ENCODE measurements at places on chromosomes 11 and 22.
A peak's percentile ranks its signal among the peaks of the same experiment; 100 is the strongest.

- peak; percentile 22 for DNase-seq
These were observed 115.9 kb downstream of the CEP164 start for GRCh38 chr11:117443266-117444186.

DNA sequence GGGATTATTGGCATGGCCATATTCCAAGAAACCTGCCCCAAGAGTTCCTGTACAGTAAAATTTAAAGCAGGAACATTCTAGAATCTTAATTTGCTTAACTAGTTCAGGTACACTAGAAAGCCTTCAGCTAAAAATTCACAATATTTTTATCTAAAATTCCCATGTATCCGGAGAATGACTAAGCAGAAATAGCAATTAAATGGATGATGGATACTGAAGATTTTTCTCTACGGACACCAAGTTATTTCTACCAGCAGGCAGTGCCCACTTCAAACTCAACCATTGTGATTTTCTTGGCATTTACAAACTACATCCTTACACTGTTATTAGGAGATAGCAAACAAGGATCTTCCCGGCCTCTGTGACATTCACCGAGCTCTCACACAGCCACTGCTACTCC lies 2.9 kb downstream of the PATE3 start:
- no peak for DNase-seq

DNA sequence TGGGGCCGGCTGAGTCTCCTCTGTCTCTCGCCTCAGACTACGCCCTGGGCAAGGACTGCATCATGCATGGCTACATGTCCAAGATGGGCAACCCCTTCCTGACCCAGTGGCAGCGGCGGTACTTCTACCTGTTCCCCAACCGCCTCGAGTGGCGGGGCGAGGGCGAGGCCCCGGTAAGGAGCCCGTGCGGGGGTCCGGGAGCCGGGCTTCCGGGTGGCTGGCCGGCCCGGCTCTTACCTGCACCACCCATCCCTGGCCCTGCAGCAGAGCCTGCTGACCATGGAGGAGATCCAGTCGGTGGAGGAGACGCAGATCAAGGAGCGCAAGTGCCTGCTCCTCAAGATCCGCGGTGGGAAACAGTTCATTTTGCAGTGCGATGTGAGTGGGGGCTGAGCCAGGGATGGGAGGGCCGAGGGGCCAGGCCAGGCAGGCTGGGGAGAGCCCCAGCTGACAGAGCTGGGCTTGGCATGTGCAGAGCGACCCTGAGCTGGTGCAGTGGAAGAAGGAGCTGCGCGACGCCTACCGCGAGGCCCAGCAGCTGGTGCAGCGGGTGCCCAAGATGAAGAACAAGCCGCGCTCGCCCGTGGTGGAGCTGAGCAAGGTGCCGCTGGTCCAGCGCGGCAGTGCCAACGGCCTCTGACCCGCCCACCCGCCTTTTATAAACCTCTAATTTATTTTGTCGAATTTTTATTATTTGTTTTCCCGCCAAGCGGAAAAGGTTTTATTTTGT lies 4.1 kb upstream of the ANKRD13D start:
- no peak for DNase-seq

DNA sequence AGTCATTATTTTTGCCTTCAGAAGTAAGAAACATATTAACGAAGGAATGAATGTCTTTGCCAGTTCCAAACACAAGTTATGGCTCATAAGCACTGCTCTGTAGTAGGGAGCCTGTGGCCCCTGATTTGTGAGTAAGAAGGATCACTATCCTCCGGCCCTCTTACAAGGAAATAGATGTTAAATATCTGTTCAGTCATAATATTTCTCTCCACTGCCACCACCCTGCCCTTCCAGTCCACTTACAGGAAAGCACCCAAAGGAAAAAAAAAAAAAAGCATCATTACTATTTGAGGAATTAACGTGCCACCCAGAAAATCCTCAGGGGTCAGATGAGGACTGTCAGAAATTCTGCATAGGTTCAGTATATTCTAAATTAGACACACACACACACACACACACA lies 123.4 kb downstream of the ETS1 start:
- DNase-seq, result no peak

GRCh38 chr11:72724021-72724551 lies 28.1 kb downstream of the ARAP1 start:
- no peak for DNase-seq

- DNase-seq, result no peak
These were observed 58.4 kb downstream of the CD82 start for GRCh38 chr11:44623731-44624491.

GRCh38 chr11:44728491-44728910 lies 1.7 kb downstream of the TSPAN18 start:
- DNase-seq, result no peak

DNA sequence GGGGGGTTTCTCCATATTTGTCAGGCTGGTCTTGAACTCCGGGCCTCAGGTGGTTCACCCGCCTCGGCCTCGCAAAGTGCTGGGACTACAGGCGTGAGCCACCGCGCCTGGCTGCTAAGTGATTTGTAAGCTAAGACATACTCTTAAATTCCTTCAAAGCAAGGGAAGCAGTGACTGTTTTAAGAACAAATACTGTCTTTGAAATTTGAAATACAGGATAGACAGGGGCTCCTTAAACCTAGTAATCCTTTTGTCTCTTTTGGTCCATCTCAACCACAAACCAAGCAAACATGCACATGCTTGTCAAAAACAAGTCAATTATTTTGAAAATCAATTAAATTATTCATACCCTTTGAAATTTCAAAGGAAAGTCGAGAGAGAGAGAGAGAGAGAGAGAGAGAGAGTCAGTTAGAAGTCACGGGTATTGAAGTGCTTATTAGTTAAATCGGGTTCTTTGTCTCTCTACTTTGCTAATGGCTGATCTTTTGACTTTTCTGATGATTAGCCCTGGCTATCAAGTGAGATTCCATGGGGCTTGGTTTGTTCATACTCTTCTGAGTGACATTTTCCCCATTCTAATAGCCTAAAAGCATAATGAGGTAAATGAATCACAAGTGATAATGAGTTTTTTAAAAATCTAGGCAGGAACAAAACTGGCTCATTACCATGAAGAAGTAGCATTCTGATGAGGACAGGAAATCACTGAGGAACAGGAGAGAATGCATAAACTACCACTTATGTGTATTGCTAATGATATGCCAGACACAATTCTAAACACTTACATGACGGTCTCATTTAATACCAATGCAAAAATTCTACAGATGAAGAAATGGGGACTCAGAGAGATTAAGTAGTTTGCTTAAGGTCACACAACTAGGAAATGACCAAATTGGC lies 48.0 kb downstream of the MCHR1 start:
- no peak for DNase-seq

- DNase-seq, result no peak
These were observed 84.8 kb downstream of the ST3GAL4 start for GRCh38 chr11:126440276-126440675.

DNA sequence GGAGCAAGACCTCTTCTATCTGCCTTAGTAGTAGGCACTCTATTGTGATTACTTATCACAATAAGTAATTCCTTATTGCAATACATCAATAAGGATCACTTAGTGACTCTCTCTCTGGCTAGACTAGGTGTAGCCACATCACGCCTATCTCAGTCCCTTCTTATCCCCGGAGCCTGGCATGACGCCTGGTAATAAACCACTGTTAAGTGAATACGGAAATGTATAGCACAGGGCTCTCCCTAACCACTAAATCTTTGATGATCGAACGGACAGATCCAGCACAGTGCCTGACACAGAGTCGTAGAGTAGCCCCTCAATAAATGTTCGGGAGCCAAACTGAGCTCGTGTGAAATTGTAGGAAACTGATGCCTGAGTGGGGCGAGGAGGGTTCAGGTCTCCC lies 143.3 kb downstream of the FBXO7 start:
- DNase-seq, result no peak

DNA sequence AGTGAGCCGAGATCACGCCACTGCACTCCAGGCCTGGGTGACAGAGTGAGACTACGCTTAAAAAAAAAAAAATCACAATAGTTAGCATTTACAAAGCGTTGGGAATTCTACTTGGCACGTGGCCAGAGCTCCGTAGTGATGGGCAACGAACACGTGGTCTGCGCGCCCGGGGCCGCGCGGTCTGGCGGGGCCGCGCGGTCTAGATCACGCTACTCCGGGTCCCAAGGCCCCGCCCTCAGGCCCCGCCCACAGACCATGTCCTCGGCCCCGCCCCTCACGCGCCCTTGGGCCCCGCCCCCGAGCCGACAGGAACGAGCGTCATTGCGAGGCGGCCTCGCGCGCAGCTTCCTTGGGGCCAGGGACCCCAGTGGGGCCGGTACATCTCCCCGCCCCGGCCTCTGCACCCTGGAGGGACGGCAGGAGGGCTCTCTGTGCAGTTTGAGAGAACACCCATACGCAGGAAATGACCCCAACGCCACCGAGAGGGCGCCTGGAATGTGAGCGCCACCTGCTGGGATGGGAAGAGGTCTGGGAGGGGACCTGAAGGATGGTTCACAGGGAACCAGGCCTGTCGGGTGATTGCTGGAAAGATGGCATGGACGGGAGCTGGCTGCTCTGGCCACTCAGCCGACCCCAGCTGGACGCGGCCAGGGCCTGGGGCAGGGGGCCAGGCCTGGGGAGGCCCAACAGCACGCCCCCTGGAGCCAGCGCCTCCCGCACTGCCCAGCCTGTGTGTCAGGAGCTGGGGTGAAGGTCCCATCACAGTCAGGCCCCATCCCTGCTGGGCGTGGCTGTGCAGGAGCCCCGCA lies 2.0 kb upstream of the PTDSS2 start:
- DNase-seq, result peak; percentile 98

DNA sequence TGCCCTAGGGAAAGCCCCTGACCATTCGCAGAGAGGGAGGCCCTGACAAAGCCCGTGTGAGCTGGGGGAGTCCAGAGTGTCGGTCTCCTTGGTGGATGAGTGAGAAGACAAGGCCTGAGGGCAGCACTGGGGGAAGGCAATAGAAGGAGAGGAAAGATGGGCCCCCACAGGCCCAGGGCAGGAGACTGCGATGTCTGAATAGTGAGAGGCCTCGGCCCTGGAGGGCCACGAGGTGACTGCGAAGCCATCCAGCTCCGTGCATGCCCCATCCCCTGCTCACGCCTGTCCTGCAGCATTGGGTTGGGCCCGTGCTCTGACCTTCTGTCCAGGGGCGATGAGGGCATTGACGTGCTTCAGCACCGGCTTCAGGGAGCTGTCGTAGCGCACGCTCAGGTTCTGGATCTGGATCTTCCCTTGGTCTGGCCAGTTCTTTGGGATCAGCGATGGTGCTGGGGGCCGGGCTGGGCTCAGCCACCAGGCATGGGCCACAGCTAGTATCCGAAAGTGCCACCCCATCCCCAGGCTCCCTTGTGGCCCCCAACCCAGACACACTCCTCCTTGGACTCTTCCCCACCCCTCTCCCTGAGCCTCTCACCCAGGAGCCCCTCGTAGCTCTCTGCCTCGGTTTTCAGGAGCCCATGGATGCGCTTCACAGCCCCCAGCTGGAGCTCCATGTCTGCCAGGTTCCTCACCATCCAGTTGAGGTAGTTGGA lies 8.3 kb upstream of the KCNJ11 start:
- no peak for DNase-seq

GRCh38 chr11:1547467-1548098 lies 24.5 kb downstream of the DUSP8 start:
- DNase-seq, result no peak

- no peak for DNase-seq
These were observed 9.4 kb downstream of the RTN4R start for GRCh38 chr22:20258584-20259326.

GRCh38 chr11:98056945-98057344 lies 963.8 kb upstream of the CNTN5 start:
- DNase-seq, result no peak

- DNase-seq, result no peak
These were observed 35.7 kb upstream of the CLDN5 start for GRCh38 chr22:19559956-19560355.

DNA sequence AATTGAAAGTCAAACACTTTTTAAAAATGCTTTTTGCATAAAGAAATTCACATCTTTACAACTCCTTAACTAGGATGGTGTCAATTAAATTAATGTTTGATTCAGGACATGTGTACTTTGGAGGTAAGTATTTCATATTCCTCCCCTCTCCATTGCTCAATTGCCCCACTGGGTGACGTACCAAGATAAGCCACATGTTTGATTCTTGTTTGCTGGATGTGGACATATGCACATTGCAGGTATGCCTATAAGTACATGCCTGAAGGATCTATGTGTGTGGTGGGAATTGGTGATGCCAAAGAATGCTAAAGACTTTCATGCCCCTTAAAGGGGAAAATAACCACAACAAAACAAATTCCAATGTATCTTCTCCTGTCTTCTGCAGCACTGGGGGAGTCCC lies 5.8 kb downstream of the CD44 start:
- DNase-seq, result peak; percentile 62

- DNase-seq, result peak; percentile 38
These were observed 496 bp upstream of the TRAF6 start for GRCh38 chr11:36510594-36510942.

DNA sequence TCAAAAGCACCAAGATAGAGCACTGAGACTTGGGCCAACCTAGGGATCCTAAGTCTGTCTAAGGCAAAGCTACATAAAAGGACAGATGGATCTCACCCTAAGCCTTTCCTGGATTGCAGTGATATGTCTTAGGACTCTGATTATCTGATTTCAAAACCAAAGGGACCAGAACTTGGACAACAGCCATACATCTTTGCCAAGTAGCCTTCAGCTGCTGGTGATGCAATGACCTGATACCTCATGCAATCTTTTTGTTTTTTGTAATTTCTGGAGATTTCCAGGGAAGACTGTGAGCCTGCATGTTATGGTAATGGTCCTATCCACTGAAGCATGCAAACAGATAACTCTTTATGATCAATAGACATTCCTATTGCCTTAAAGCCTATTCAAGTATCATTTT lies 230.4 kb upstream of the MTNR1B start:
- DNase-seq, result peak; percentile 73

GRCh38 chr11:75198278-75198973 lies 42.1 kb upstream of the TPBGL start:
- DNase-seq, result no peak

GRCh38 chr11:116707746-116708145 lies 65.0 kb downstream of the BUD13 start:
- DNase-seq, result no peak

DNA sequence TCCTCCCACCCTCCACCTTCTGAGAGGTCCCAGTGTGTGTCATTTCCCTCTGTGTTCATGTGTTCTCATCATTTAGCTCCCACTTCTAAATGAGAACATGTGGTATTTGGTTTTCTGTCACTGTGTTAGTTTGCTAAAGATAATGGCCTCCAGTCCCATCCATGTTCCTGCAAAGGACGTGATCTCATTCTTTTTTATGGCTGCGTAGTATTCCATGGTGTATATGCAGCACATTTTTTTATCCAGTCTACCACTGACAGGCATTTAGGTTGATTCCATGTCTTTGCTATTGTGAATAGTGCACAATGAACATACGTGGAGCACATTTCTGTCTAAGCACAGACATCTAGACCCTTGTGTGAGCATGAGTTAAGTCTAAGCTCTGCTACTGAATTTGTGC lies 5.7 kb downstream of the CD3E start:
- DNase-seq, result no peak
